Bronchus fibroblast of lung (primary cell): ENCODE measurements at places on chromosomes 4 and X. TPM values are rescaled to one million over a fixed set of nuclear protein-coding genes. Genes with fewer than 3 reads are reported as not detected.

CFI gene
- total RNA-seq, result 1.3 and 1.9 TPM in 2 replicates

CRMP1 gene
- total RNA-seq, result 2.1 and 2.5 TPM in 2 replicates

VEGFD gene
- total RNA-seq, result under 0.01 TPM in 1 of 2 replicates, not detected in the other

CSAG3 gene
- not detected in 2 replicates for total RNA-seq

RNF150 gene
- total RNA-seq, result 0.74 and 1.0 TPM in 2 replicates

BBS12 gene
- 4.2 and 4.4 TPM in 2 replicates for total RNA-seq
